B cell (primary cell): ENCODE measurements at places on chromosomes 2 and 18. TPM values are rescaled to one million over a fixed set of nuclear protein-coding genes. Genes with fewer than 3 reads are reported as not detected.

NCKAP5 gene
- not detected in 2 replicates for total RNA-seq

LMAN1 gene
- 41.1 and 48.8 TPM in 2 replicates for total RNA-seq

GRCh38 chr2:25551316-25551715, 122.1 kb downstream of the DTNB start:
- no peak for DNase-seq

DNA sequence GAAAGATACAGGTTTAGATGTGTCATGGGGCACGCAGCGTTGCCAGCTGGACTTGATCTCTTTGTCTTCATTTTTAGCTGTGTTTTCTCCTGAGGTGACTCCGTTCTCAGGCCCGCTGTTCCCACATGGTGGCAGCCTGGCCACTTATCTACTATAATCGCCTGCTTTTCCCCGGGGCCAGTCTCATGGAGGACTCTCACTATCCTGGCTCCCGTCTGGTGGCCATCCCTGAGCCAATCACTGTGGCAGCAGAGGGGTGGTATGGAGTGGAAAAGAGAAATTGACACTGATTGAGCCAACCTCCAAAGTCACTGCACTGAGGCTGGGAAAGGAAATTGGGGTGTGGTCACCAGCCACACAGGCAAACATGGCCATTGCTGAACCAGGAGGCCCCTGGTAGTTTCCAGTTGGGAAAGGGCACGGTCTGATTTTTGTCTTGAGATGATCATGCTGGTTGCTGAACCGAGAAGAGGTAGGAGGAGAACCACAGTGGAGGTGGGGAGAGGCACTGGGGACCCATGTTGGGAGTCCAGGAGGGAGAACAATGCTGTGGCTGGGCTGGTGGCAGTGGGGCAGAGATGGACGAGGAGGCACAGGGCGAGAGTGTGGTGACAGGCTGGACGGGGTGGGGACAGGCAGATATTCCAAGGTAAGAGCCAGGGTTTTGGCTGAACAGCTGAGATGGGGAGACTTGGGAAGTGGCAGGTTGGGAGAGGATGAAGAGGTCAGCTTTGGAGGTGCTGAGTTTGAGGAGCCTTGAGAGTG, 45.6 kb downstream of the KCNIP3 start:
- DNase-seq = no peak

- peak; percentile 39 for DNase-seq
These were observed 476.3 kb upstream of the VWC2L start for GRCh38 chr2:213934560-213934959.

DNA sequence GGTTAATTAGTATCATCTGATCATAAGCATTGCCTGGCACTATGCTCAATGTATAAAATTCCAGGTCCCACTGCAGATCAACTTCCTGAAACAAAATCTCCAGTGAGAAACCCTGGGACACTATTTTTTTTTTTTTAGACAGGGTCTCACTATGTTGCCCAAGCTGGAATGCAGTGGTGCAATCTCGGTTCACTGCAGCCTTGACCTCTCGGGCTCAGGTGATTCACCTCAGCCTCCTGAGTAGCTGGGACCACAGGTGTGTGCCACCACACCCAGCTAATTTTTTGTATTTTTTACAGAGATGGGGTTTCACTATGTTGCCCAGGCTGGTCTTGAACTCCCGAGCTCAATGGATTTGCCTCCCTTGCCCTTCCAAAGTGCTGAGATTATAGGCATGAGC, 31.1 kb downstream of the DTNB start:
- no peak for DNase-seq

CABLES1 gene
- 56.3 and 73.1 TPM in 2 replicates for total RNA-seq

KCNE4 gene
- total RNA-seq = not detected in 2 replicates

GRCh38 chr2:9725106-9725505, 94.3 kb upstream of the YWHAQ start:
- no peak for DNase-seq

- no peak for DNase-seq
These were observed 129.1 kb upstream of the MMADHC start for GRCh38 chr2:149716687-149717086.

EDAR gene
- total RNA-seq = not detected in 2 replicates

FBLN7 gene
- 1.1 and 1.2 TPM in 2 replicates for total RNA-seq
